Activated CD4-positive, alpha-beta T cell treated with anti-CD3 and anti-CD28 coated beads, Interleukin-2, amount 10 ng/mL, durations not matched to agents 24 days and 14 days (primary cell): ENCODE measurements at places on chromosomes 3 and 15. TPM values are rescaled to one million over a fixed set of nuclear protein-coding genes. Genes with fewer than 3 reads are reported as not detected.

GRCh38 chr3:157122116-157122515 is 37.8 kb downstream of the CCNL1 start:
- no peak for DNase-seq
- no peaks in the 10 kb centered on the region for H3K27me3 ChIP-seq
- H3K4me1 ChIP-seq = peaks cover 25% of the 10 kb centered on the region
- no peak overlapping the region for H3K27ac ChIP-seq
- no peak overlapping the region for H3K4me3 ChIP-seq

NTRK3 gene
- 0.37 and 1.6 TPM in 2 replicates for total RNA-seq

GRCh38 chr15:24761704-24762302 is 86.2 kb downstream of the NPAP1 start:
- no peak for DNase-seq
- H3K36me3 ChIP-seq = no peaks in the 10 kb centered on the region
- no peaks in the 10 kb centered on the region for H3K4me1 ChIP-seq
- H3K4me3 ChIP-seq = no peak overlapping the region
- H3K27me3 ChIP-seq = no peaks in the 10 kb centered on the region

MESP2 gene
- 0.24 TPM in 1 of 2 replicates, not detected in the other for total RNA-seq

SOX2 gene
- not detected in 2 replicates for total RNA-seq
